Activated B cell treated with CpG ODN at 0.5 μM for 24 hours (primary cell): ENCODE measurements at places on chromosomes 11 and 22.
A peak's percentile ranks its signal among the peaks of the same experiment; 100 is the strongest.

GRCh38 chr11:19060629-19061028 is at the start of gene MRGPRX2:
MRGPRX2 (minus strand) TSS chr11:19060717; CDS start chr11:19056402, 4,315 bp downstream.
- DNase-seq: no peak

GRCh38 chr11:63920126-63920938 is 3.4 kb upstream of the RCOR2 start:
- no peak for DNase-seq

DNA sequence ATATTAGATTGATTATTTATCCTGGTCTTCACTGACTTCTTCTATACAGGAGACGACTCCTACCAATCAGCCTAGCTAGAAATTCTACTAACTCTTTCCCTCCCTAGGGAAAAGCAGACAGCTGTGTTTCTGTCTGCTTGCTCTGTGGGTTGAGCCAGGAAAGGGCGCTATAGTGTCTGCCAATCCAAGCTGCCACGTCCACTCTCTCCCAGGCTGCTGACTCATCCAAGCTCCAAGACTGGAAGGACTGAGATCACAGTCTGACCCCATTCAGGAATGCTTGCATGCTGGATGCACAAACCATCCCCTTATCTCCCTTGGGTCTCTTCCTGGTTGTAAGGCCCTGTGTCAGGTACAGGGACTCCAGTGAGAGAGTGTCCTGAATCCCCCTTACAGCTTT is 955.6 kb downstream of the OPCML start:
- no peak for DNase-seq

DNA sequence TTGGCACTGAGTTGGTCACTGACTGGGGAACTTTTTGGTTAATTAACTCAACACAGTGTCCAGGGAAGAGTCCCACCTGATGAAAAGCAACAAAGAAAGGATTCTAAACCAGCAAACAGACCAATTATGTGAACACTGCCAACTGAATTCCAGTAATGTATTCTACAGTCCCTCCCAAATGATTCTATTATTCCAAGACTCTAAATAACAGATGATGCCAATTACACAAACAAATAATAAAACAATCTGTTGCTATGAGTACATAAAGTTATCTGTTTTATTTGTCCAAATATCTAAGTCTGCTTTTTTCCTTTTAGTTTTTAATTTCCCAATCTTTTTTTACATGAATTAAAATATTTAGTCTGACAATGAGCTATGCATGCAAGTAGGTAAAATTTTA is 98.3 kb upstream of the TP53AIP1 start:
- DNase-seq: no peak

GRCh38 chr11:72643547-72643946 is 30.7 kb downstream of the PDE2A start:
- DNase-seq: no peak

DNA sequence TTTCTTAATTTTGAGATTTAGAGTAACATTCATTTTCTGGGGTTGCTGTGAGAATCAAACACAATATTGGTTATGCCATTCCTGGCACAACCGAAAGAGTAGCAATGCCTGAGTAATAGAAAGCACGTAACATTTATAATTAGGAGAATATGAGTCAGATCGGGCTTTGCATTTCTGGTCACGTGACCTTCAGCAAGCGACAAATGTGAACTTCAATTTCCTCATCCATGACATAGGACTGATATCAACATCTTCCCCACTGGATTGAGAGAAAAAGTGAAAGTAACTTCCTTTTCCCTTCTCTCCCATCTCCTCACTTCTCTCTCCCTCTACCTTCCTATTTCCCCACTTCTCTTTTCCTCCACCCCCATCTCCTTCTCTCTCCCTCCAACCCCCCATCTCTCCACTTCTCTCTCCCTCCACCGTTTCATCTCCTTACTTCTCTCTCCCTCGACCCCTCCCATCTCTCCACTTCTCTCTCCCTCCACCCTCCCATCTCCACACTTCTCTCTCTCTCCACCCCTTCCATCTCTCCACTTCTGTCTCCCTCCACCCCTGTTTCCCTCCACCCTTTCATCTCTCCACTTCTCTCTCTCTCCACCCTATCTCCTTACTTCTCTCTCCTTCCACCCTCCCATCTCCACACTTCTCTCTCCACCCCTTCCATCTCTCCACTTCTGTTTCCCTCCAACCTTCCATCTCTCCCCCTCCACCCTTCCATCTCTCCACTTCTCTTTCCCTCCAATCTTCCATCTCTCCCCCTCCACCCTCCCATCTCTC is 33.5 kb upstream of the CAT start:
- no peak for DNase-seq

GRCh38 chr22:37696657-37697537 is at the start of gene TRIOBP:
TRIOBP (plus strand) TSS chr22:37697048; CDS start chr22:37701366, 4,318 bp downstream.
- DNase-seq: peak; percentile 76

DNA sequence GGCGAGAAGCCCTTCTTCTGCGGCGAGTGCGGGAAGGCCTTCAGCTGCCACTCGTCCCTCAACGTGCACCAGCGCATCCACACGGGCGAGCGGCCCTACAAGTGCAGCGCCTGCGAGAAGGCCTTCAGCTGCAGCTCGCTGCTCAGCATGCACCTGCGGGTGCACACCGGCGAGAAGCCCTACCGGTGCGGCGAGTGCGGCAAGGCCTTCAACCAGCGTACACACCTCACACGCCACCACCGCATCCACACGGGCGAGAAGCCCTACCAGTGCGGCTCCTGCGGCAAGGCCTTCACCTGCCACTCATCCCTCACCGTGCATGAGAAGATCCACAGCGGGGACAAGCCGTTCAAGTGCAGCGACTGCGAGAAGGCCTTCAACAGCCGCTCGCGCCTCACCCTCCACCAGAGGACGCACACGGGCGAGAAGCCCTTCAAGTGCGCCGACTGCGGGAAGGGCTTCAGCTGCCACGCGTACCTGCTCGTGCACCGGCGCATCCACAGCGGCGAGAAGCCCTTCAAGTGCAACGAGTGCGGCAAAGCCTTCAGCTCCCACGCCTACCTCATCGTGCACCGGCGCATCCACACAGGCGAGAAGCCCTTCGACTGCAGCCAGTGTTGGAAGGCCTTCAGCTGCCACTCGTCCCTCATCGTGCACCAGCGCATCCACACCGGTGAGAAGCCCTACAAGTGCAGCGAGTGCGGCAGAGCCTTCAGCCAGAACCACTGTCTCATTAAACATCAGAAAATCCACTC is 12.2 kb downstream of the ZNF74 start:
- no peak for DNase-seq

DNA sequence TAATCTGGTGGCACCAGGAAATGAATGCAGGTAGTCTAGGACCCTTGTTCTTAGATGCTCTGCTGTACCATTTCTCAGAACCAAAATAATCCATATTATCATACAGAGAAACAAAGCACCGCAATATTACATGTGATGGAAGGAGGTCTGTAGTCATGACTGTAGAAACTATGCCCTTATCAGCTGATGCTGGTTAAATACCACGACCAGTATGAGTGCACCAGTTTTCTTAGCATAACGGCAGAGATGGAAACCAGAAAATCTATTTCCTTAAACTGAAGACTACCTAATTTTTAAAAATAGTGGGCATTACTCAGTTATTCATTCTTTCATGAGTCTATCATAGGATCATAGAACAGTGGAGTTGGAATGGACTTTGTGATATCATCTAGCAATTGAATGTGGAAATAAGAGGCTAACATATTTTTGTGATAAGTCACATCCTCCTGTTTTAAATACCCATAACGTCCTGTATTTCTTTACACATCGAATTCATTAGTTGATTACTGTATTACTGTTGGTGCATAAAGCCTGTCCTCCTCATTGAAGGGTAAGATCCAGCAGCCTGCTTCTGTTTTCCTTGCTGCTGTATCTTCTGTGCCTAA is 15.1 kb downstream of the JHY start:
- no peak for DNase-seq

DNA sequence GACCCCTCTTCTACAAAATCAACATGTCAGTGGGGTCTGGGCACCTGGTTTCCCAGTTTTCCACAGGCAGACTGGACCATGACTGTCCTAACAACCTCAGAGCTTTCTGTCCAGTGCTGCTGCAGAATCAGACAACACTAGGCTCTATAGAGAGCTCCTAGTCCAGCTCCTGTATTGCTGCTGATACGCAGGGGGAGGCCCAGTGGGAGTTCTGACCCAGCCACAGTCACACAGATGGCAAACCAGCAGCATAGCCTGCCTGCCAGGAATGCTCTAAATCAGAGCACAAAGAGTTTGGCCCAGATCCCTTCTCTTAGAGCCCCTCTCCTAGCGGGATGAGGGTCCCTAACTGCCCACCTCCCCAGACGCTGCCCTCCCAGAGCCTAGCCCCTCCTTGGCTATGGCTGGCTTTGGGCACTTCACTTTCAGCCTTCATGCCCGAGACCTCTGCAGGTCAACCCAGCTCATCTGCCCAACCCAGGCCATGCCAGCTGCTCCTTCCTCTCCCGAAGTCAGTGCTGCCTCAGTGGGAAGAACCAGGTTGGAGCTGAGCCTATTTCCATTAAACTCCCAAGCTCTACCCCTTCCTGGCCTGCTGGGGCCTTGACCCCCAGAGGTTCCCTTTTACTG is 15.8 kb upstream of the SLCO2B1 start:
- DNase-seq: no peak

GRCh38 chr11:113363406-113363805 is 24.2 kb upstream of the ANKK1 start:
- no peak for DNase-seq

DNA sequence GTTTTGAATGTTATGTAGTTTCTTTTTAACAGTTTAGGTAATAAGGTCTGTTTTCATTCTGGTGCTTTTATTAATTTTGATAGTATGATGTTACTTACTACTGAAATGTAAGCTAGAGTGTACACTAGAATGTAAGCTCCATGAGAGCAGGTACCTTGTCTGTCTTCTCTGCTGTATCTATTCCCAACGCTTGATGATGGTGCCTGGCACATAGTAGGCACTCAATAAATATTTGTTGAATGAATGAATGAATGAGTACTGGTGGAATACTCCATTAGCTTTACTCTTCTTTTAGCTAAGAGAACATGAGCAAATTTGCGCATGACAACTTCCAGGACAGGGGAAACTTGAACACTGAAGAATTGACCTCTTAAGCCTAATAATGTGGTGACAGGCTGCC is 6.6 kb upstream of the NAT10 start:
- no peak for DNase-seq

DNA sequence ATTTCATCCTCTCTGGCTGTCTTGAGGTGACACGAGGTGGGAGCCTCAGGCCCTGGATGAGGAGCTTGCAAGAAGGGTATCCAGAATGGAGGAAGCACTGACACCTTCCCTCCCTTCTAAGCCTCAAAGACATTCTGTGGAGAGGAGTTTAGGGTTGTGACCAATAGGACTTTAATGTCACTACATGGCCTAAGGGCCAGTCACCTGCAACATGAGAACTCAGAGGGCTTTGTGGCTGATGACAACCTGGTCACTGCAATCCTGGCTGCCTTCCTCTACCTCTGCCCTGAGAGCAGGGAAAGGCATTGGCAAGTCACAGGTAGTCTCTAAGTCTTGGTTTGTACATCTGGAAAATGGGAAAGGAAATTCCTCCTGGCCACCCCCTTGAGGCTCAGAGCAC is 33.7 kb downstream of the PISD start:
- no peak for DNase-seq

DNA sequence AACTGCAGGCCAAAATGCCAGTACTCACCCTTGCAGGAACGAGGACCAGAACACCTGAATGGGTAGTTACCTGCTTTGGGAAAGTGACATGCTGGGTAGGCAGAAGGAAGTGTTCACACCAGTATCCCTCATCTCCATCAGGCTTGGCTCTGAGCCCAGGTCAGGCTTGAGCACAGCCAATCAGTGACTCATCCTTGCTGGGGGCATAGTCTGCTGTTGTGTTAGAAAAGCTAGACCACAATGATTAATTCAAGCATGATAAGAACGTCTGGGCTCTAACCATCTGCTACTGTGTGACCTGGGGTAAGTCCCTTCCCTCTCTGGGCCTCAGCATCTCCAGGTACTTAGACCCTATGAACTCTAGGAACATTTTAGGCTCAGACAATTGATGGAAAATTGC is 450.4 kb downstream of the MIAT start:
- DNase-seq: no peak

GRCh38 chr22:40302149-40302548 is 44.2 kb upstream of the ADSL start:
- DNase-seq: no peak

DNA sequence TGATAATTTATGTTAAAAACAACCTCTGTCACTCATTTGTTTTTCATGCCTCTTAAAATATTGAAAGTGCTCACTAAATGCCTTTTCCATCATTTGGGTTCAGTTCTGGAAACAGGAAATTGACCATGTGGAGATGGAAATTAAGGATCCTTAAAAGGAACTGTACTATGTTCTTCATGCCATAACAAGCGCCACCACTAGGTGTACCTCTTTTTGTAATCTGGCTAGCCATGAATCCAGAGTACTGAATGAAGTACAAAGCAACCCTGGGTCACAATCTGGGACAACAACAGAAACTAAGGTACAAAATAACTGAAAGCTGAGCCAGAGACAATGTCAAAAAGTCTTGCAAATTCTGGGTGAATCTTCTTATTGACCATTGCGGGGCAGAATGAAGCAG is 559.1 kb downstream of the FAM181B start:
- DNase-seq: no peak

- no peak for DNase-seq
Observed at GRCh38 chr22:46348099-46348695, 12.7 kb downstream of the TRMU start.

DNA sequence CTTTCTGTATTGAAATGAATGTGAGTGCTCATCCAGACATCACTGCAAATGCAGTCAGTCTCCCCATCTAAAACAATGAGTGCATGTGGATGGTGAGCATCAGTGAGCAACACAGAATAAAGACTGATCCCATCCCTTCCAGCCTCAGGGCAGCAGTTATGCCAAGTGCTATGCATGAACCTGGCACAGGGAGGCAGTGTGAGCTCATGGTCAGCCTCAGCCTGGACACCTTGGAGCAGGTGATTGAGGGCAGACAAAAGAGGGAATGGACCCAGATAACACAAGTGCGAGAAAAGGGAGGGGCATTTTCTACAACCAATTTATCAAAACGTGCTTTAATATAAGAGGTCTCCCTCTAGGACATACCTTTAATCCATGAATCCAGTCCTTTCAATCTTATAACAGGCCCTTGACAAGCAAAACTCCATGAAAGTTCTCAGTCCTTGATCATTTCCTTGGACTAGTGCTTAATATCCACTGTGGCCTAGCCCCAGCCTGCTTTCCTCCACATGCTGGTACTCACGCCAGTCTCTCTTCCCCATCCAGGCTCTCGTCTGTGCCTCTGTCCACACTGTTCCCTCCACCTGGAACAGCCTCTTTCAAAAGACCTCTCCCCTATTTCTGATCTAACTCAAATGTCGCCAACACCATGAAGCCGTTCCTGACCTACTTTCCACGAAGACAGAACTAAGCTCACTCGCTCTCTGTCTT is 50.5 kb upstream of the LRRC55 start:
- DNase-seq: no peak

- no peak for DNase-seq
Observed at GRCh38 chr11:27720277-27720830, 20.1 kb upstream of the BDNF start.

DNA sequence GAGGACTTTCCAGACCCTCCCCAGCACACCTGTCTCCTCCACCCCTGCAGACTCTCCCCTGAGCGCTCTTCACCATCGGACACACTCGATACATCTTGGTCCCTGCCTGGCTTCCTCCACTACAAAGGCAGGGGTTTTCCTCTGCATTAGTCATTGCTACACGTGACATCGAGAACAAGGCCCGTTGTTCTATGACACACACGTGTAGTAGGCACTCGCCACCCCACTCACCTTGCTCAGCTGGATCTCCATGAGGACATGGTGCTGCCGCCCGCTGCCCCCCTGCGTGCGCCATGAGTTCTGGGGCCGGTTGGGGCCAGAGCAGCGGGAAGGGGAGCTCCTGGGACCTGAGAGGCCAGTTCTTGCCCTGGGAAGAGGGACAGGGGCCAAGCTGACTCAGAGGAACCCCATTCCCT is 16.7 kb downstream of the ATG2A start:
- no peak for DNase-seq
